ENCODE measurements at places on chromosomes 1 and 21.

GRCh38 chr1:183571678-183572268 is 18.5 kb downstream of the NCF2 start:
- no peak for DNase-seq

DNA sequence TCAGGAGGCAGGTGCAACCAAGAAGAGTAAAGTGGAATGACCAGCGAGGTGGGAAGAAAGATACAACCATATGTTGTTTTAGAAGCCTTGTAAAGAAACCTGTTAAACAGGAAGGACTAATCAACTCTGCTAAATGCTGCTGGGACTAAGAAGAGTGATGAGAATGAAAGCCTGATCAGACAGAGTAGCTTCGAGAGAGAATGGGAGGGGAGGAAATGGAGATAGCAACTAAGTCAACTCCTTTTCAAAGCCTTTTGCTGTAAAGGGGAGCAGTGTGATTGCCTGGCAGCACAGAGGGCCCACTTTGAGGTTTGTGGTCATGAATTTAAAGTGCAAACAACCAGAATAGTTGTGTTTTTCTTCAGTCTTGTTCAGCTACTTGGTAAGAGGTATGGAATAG is 31.4 kb downstream of the SLC30A7 start:
- DNase-seq = no peak

GRCh38 chr1:78599294-78599693 is 21.0 kb upstream of the IFI44L start:
- no peak for DNase-seq

- no peak for DNase-seq
Measured at GRCh38 chr21:28699596-28700259, 292.9 kb downstream of the LTN1 start.

GRCh38 chr1:13956393-13956792 is 256.4 kb downstream of the PRDM2 start:
- DNase-seq = no peak

DNA sequence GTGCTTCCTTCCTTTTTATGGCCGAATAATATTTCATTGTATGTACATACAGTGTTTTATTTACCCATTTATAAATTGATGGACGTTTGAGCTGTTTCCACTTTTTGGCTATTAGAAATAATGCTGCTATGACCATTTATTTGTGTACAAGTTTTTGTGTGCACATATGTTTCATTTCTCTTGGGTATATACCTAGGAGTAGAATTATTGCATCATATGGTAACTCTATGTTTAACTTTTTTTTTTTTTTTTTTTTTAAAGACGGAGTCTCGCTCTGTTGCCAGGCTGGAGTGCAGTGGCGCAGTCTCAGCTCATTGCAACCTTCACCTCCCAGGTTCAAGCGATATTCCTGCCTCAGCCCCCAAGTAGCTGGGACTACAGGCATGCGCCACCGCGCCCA is 19.0 kb downstream of the SDHC start:
- no peak for DNase-seq

GRCh38 chr21:26810266-26810665 is 34.9 kb downstream of the ADAMTS1 start:
- DNase-seq = no peak

GRCh38 chr1:22745669-22746585 is 35.3 kb downstream of the EPHB2 start:
- no peak for DNase-seq

DNA sequence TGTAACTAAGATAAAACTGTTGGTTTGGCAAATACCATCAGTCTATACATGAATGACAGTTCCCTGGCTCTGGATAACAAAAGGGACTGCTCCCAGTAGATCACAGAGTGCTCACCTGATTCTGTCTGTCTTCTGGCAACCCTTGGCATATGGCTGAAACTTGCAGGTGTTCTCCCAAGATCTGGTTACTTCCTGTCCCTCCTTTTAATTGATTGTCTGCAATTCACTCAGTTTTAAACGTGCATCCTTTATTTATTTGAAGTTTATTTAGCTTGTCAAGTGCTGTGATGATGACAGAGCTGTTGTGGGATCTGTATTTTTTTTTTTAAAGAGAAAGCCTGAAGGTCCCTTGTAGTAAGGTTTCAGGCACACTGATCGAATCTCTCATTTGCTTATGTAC is 3.4 kb downstream of the KCNA3 start:
- no peak for DNase-seq

- DNase-seq = no peak
Measured at GRCh38 chr21:42527127-42527488, 13.5 kb downstream of the SLC37A1 start.

GRCh38 chr1:75838079-75838478 is 41.4 kb downstream of the MSH4 start:
- DNase-seq = no peak

GRCh38 chr1:235617808-235618207 is 31.8 kb downstream of the GNG4 start:
- DNase-seq = no peak
